Stimulated activated CD4-positive, alpha-beta T cell treated with anti-CD3 and anti-CD28 coated beads, TNF-alpha, amount 100 ng/mL, for 24 hours (primary cell): ENCODE measurements at places on chromosomes 3 and 15.

GRCh38 chr3:189338366-189338765, 166.6 kb downstream of the TPRG1 start:
- DNase-seq: no peak

GRCh38 chr3:29555590-29555989, 274.7 kb downstream of the RBMS3 start:
- DNase-seq: no peak

- no peak for DNase-seq
These were observed 65.1 kb upstream of the GUCA1C start for GRCh38 chr3:109018828-109019227.

- DNase-seq: no peak
These were observed 15.6 kb upstream of the UBE2Q2 start for GRCh38 chr15:75827691-75828090.

DNA sequence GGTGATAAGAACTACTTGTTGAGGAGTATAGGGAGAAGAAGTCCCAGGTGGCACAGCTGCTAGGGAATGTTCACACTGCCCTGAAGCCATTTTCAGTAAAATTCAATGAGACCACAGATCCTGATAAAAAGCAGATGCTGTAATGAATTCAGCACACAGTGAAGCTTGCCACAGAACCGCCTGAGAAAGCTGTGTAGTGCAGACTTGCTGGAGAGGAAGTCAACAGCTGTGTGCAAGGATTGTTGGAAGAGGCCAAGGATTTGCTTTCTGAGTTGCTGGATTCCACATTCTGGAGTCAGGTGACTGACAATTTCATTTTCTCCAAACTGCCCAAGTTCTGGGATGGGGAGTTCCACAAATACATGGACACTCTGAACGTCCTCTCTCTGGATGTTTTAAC, 70.9 kb downstream of the ANP32A start:
- no peak for DNase-seq

DNA sequence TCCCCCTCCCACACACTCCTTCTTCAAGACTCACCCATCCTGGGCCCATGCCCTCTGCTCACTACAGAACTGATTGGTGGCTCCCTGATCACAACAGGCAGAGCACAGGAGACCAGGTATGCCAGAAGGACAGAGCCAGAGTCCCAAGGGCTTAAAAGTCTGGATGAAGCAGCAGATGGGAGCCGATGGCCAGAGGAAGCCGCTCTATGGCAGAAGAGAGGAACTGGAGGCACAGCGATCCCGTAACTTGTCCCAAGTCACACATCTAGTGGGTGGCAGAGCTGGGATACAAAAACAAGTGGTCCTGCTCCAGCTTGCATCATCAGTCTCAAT, 20.7 kb downstream of the ITGA11 start:
- DNase-seq: no peak

- DNase-seq: no peak
These were observed 7.3 kb downstream of the TMEM158 start for GRCh38 chr3:45218578-45219390.

DNA sequence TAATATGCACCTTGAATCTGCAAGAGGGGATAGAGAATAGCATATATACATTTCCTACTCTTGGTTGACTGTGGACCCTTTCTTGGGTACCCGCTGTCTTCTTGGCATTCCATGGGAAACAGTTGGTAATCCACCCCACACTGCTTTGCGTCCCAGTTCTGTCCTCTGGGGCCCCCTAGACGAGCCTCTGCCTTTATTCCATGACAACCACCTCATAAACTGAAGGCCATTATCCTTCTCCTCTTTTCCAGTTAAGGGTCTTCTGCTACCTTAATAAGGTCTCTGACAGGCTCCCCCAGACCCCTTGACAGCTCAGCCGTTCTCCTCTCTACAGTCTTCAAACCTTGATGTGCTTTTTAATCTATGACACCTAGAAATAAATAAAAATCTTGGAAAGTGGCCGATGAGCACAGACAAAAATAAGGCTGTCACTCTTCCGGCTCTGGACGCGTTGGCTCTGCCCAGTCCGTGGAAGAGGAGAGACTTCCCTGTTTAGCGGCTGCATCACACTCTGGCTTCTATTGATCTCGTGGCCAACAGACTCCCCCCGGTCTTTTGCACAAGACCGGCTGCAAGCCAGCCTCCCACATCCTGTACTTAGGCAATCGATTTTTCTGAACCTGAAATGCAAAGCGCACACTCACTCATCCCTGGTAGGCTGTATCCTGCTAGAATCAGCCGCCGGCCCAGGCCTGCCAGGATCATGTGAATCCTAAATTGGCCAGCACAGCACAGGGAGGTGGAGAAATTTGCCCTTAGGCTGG, 251.0 kb upstream of the TLE3 start:
- no peak for DNase-seq

DNA sequence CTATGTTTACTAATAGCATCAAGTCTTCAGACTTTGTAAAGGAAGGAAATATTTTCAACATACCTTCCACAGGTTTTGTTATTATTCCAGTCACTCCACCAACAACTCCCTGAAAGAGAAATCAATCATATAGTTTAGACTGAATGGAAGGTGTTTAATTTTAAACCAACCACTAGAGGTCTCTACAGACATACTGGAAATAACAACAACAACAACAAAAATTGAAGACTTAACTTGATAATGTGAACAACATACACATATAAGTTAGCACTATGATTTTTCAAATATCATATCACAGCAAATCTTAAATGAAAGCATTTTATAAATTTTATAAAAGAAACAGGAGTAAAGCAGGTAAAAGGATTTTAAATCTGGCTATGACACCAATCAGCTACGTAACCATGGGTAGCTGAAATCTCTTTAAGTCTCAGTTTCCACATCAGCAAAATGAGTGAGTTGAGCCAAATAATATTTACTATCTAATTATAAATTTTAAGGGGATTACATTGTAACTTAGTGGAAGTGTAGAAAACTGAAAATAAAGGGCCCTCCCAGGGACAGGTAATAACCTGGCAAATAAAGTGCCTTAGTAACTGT, 188.2 kb downstream of the VPS13C start:
- DNase-seq: no peak

GRCh38 chr3:123300583-123300982, 98.8 kb downstream of the SEC22A start:
- DNase-seq: no peak

DNA sequence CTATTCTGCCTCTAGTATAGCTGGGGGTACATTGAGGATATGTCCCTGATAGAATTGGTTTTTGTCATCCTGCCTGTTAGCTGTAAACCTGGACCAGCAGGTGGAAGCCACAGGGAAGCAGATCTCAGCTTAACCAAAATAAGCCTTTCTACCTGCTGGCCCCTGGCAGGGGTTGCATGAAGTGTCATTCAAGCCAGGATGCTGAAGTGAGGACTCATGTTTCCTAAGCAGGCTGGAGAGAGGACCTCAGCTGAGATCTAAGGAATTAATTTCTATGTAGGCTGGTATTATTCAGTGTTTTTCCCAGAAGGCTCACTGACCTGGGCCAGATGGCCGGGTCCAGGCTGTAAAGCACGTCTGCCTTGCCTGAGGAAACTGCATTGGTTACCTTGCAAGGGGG, 128.9 kb downstream of the MEGF11 start:
- DNase-seq: no peak

DNA sequence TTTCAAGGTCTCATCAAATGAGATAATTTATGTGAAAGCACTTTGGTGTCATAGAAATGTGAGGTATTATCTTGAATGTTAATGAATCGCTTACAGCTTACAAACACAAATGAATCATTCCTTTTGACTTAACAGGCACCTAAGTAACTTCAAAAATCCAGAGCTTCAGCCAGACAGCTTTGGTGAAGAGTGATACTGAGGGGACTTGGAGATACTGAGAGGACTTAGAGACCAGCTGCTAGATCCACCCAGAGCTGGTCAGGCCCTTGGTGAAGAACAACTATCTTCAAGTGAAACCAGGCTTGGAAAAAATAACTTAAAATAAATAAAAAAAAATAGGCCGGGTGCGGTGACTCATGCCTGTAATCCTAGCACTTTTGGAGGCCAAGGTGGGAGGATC, 16.2 kb upstream of the ZFYVE19 start:
- no peak for DNase-seq

- DNase-seq: no peak
These were observed 1223.2 kb downstream of the OTOL1 start for GRCh38 chr3:162719684-162720341.

DNA sequence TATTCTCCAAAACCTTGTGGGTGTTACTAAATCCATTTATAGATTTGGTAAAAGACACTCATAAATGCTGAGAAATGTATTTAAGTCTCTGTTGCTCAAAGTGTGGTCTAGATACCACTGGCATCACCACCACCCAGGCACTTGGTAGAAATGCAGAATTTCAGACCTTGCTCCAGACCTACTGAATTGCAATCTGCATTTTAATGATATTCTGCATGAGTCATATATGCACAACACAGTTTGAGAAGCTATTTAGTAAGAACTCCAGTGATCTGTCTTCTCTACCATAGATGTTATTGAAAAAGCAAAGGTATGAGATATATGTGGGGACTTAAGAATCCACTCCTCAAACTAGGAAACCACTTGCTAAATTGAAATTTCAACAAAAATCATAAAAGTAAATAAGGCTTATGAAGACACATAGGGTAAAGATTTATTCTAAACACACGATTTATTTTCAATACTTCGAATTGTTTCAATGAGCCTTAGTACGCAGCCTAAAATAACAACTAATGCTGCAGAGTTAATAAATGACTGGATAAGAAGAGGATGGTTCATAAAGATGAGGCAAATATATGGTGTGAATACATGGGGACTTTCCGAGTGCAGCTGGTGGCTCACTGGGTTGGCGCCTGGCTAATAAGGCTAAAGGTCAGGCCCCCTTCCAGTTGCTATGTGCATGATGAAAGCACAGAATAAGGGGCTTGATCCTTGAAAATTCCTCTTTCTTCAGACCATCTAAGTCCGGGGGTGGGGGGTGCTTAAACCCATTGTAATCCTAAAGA, 813.3 kb downstream of the NR2F2 start:
- no peak for DNase-seq

DNA sequence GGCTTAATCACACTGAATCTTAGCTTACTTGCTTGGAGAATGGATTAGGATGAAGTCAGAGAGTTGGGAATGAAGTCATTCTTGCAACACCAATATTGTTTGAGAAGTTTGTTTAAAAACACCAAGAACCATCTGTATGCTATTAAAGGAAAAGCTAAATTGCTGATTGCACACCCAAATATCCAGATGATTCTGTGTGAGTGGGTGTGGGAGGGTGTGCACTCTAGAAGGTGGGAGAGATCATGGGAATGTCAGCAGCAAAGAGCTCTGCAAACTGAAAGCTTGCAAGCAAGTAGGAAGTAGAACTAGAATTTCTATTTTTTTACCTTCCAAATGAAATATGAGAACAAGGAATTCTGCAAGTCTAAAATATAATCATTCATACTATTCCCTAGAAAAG, 364.9 kb downstream of the NR2F2 start:
- DNase-seq: no peak

- no peak for DNase-seq
These were observed 104.9 kb downstream of the OCA2 start for GRCh38 chr15:27993996-27994780.

DNA sequence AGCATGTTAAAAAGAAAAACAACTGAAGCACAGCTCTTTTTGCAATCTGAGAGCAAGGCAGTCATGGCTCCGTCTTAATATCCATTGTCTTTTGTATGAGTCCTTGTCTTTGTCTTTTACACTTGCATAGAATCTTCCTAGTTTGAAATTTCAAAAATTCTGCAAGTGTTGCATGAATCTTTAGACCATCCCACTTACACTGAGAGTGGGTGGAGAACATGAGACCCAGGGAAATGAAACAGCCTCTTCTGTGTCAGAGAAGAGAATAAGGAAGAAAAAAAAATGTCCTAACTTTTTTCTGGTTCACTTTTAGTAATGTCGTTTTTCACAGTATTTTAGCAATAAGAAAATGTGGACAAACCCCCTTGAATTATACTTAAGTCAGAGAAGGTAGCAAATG, 12.1 kb upstream of the DCLK3 start:
- DNase-seq: no peak
